ENCODE measurements at places on chromosomes 11 and 22.

DNA sequence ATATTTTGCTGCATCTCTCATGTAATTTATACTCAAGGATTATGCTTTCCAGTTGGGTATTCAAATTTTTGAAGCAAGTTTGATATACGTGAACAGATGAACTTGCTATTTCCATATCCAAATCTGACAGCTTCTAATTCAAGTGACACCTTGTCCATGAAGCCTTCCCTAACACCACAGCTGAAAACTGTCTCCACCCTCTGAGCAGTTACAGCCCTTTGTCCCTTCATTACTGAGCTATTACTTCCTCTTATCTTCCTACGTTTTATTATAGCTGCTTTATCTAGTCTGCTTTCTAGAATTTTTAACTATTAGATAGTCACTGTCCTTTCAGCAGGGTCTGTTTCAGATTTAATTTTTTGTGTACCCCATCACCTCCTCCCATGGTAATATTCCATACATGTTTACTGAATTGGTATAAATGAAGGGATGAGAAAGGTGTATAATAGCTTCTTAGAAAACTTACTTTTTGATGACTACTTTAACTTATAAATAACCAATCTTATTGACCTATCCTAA lies 13.3 kb upstream of the PRSS23 start:
- no peak for DNase-seq

DNA sequence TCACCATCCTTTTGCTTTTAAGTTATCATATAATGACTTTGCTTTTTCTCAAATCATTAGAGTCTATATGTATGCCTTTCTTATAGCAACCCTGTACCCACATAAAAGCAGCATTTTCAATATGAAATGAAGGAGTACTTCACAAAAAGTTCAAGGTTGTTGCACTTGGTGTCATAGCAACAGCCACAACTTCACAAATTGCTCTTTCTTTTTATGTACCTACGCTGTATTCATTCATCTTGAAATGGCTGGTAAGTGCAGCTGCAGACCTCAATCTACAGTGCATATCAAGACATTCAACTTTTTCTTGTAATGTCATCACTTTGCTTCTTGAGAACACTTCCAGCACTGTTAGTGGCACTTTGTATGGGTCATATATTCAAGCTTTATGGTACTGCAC lies 18.6 kb downstream of the CWC15 start:
- DNase-seq: no peak

GRCh38 chr11:112999520-112999919 lies 38.3 kb downstream of the NCAM1 start:
- DNase-seq: no peak

DNA sequence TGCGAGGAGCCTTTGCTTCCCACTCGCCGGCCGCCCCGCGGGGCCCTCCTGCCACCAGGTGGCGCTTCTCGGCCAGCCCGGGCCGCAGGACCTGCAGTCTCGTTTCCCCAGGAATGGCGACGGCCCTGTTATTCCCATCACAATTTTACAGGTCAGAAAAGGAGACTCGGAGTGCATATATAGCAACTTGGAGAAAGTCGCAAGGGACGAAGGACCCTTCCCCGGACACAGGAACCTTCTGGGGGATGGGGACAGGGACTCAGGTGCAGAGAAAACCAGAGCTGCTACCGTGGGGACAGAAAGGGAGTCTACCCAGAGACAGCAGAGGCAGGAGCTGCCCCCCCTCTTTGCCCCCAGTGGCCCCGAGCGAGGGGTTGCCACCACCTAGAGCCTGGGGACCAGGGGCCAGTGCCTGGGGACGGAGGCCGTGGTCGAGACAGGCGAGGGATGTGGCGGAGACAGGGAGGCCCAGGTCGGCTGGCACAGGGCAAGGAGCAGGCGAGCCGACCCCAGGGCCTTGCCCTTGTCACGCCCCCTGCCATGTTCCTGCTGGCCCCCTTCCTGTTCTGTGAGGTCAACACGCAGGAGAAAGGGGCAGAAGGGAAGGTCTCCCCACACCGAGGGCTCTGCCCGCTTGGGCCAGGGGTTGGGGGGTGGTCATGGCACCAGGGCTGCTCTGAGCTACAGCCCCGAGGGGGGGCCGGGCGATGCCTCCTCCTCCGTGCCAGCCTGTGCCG lies 3.5 kb upstream of the KRTAP5-6 start:
- DNase-seq: peak; percentile 76

DNA sequence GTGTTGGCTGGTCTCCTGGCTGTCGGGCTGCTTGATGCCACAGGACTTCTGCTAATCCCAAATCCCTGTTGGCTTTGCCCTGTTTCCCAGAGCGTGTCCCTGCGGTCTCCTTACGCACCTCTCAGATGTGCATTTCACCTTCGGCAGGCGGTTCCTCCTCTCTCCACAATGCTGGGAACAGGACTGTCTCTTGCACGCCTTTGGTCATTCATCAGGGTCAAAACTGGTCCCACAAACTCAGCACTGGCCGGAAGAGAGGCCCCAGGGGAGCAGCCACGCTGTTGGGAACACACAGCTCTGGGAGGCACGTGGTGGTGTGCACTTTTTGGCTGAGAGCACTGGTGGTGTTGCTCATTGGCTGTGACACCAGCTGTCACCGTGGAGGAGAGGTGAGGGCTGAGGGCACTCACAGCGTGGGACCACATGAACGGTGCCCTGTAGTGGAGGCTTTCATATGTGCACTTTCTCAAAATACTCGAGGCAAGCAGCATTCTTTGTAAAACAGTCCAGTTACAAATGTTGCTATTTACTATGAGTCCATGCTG lies 15.3 kb upstream of the TRMU start:
- DNase-seq: no peak
